ENCODE measurements at places on chromosomes 3 and 15.
A peak's percentile ranks its signal among the peaks of the same experiment; 100 is the strongest.

DNA sequence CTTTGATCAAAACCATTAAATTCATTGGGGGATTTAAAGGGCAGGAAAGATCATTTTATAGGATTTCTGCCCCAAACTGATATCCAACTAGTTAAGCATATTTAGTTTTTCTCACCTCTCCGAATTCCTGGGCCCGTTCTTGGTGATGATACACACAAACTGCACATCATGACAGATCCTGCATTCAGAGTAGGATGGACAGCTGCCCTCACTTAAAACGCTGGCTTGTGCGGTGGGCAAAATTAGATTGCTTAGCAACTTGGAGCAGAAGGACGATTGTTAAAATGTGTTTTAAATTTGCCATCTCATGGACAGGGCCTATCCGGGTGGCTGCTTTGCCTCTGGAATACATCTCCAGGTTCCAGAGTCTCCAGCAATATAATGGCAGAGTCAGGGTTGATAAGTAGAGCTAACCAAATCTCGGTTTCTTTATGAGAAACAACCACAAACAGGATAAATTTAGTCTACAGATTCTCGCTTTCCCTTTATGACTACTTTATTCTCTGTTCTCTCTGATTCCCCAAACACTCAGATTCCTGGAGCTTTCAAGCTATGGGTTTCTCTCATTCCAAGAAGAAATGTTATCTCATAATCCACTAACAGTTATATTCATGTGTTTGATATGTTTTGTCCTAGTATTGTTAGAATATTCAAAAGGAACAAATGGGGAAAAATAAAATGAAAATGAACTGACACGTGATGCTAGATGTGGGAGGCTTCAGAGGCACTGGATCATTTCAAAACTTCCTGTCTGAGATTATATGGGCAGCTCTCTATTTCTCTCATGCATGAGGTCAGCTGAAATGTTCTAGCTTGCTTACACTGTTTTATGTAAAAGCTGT lies 1014.1 kb upstream of the SEMA6D start:
- DNase-seq = no peak

DNA sequence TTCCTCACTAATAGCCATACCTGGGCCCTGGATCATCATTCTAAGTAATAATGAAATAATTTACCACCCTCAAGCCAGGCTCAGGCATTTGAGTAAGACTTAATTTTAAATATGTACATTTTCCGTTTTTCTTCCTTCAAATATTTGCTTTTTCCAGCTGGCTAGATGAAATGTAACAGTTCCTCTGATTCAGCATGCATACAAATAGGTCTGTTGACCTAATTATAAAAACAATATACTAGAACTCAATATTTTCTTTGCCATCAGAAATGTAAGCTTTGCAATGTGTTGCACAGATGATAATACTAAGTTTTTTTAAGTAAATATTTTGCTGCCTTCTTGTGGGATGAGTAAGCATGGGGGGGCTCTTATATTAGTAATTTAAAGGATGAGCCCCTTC lies 91.6 kb downstream of the FEZF2 start:
- no peak for DNase-seq

- DNase-seq = no peak
These were observed 79.8 kb downstream of the NECTIN3 start for GRCh38 chr3:111151438-111151837.

DNA sequence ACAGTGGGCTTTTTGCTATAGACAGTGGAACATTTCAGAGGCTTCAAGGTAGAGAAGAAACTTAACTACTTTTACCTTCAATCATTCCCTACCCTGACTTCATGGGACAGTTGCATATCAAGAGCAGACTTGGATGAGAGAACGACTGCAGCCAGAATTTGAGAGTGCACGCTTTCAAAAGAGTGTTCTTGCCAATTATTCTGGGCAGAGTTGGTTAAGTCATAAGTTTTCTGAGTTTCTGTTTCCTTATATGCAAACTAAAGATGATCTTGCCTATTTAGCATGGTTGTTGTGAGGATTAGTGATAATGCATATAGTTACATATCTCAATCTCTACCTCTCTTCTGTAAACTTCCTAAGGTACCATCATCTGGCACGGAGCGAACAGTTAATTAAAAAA lies 7.6 kb downstream of the SLC9A9 start:
- no peak for DNase-seq

GRCh38 chr3:124558991-124559845 lies 171.0 kb upstream of the UMPS start:
- DNase-seq = no peak

DNA sequence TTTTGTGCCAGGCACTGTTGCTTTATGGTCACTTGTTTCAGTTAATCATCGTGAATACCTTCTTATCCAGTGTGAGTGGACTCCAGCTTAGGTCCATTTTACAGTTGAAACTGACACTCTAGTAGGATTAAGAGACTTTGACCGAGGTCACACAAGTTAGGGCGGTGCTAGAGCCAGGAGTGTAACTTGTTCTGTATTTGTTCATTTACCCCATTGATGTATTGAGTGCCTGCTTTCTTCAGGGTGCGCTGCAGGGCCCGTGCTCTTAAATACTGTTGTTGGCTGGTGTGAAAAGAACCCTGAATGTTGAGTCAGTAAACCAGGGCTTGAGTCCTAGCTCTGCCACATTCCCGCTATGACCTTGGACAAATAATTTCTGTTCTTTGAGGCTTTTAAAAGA lies 15.4 kb downstream of the PDHB start:
- no peak for DNase-seq

DNA sequence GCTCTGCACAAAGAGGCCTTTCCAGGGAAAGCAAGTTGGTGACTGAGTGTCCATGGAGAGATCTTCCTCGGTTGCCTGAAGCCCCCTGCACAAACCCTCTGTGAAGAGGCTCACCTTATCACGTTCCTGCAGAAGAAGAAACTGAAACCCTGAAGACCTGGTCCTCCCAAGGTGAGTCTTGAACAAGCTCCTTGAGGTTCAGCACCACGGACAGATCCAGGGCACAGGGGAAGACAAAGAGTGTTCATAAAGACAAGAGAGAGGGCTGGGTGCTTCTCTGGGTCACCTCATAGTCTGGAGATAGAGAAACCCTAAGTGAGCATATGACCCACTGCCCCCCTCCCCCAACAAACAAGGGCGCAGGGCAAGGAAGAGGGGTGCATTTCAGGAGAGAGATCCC lies 21.7 kb upstream of the TBC1D21 start:
- no peak for DNase-seq

GRCh38 chr15:90035840-90036230 lies 34.7 kb downstream of the ZNF710 start:
- DNase-seq = no peak

DNA sequence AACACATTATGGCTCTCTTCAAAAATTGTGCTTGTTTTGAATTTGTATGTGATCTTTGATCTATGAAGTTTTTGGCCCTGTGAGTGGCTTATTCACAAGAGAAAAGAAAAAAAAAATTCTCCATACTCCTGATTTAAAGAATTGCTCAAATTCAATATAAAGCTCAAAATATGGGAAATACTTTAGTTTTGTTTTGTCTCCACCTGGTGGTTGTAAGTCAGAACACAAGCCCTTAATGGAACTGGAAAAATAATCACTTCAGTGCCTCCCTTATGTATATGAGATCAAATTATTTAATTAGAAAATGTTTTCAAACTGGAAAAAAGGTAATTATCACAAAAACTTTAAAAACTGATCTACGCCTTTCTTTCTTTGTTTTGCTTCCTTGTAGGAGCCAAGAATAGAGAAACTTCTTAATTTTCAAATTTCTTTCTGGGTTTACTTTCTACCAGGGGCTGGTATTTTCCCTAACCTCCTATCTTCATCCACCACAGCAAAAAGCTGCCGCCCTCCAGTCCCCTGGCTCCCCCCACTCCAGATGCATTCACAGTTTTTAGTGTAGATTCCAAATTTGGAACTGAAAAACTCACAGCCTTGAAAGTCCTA lies 50.6 kb downstream of the SERP1 start:
- no peak for DNase-seq

- DNase-seq = no peak
These were observed 202.7 kb downstream of the TNIK start for GRCh38 chr3:171257251-171258203.

GRCh38 chr15:71198846-71199245 lies 83.6 kb downstream of the THSD4 start:
- DNase-seq = no peak

DNA sequence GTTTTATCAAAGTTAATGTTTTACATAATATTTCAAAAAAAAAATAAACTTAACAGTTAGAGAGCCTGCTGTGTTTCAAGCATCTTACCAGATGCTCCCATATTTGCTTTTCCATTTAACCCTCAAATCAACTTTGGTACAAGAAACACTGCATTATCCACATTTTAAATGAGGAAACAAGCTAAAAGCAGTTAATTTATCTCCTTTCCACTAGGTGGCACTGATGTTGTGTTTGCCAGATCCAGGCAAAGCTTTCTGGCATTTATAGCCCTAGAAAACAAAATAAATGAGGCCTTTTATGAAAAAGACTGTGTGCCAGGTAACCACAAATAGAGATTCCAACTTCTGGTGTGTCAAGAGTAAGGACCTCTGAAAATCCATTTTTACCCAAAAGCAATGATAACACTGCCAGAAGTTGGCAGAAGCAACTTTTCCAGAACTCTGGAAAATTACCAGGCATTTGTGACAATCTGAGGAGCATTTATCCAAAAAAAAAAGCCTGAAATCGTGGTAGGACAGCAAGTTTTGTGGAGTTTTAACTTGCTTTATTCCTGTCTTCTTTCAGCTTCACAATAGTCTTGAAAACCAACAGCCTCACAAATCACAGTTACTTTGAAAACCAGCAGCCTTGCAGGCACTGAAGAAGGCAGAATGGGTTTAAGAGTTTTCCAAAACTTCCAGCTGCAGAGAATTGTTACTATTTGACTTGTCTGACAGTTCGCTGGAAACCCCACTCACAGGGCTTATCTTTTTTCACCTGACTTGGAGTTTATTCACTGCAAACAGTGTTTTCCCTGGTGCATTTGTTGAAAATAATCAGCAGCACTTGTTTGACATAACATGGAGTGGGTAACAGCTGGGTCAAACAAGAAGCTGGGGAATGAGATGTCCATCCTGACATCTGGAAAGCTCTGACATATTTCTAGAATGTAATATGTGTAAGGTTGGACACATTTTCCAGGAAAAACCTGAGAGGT lies 9.2 kb downstream of the FAM162A start:
- no peak for DNase-seq

GRCh38 chr3:112470788-112471187 lies 28.5 kb downstream of the BTLA start:
- DNase-seq = no peak

DNA sequence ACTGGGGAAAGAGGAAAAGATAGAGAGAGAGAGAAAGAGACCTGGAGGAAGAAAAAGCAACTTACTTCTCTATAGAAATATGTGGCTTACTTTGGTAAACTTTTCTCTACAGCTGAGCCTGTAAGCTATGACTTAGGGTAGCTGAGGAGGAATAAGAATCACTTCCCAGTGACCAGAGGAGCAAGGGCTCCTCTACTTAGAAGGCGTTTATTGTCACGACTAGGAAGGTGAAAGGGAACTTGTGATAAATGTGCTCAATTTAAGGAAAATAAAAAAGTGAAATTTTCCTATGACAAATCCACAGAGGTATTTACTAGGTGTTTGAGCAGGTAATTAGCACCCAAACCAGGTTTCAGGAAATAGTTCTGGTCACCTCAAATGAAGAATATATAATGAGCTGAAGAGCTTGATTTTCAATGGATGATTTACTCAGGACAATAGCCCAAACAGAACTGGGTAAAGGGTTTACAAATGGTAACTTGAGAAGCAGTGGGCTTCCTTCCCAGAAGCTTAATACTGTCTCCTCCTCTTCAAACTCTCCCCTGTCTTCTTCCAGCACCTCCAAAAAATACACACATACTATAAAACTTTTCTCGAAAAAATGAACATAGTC lies 46.1 kb downstream of the SOX2 start:
- no peak for DNase-seq

DNA sequence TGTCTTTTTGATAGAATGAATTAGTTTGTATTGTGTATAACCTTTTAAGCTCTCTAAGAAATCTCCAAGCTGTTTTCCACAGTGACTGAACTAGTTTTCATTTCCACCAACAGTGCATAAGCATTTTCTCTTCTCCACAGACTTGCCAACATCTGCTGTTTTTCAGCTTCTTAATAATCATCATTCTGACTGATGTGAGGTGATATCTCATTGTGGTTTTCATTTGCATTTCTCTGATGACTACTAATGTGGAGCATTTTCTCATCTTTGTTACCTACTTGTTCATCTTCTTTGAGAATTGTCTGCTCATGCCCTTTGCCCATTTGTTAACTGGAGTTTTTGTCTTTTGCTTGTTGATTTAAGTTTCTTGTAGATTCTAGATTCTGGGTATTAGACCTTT lies 777.5 kb downstream of the OTOL1 start:
- DNase-seq = no peak

- DNase-seq = no peak
These were observed 79.5 kb downstream of the DPH6 start for GRCh38 chr15:35466476-35466875.

- DNase-seq = peak; percentile 2
These were observed 907 bp downstream of the PLXNA1 start for GRCh38 chr3:126983653-126984390.

- DNase-seq = no peak
These were observed 297.2 kb downstream of the FHIT start for GRCh38 chr3:60954048-60954447.

- DNase-seq = no peak
These were observed 33.9 kb downstream of the RNU5B-1 start for GRCh38 chr15:65338366-65338765.

- DNase-seq = no peak
These were observed 65.8 kb downstream of the PDE8A start for GRCh38 chr15:85047271-85047948.

- no peak for DNase-seq
These were observed 30.6 kb downstream of the MB21D2 start for GRCh38 chr3:192887047-192887446.

DNA sequence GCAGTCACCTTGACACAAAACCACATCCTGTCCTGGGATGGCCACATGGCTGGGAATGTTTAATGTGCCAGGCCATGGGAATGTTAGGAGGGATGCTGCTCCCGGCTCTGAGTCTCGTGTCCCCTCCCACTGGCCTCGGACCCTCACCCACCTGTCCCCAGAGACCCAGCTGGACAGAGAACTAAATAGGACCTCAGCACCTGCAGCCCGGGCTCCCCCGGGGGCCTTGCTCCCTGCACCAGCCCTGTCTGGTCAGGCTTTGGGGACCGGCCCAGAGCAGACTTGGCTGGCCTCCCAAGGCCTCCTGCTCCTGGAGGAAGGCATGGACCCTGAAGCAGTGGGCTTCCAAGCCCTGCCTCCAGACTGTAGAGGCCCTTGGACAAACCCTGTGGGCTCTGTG lies 100.0 kb upstream of the IQSEC1 start:
- no peak for DNase-seq

GRCh38 chr15:101481917-101482525 lies 7.5 kb downstream of the PCSK6 start:
- no peak for DNase-seq

- no peak for DNase-seq
These were observed 30.3 kb downstream of the HCLS1 start for GRCh38 chr3:121630355-121630754.

DNA sequence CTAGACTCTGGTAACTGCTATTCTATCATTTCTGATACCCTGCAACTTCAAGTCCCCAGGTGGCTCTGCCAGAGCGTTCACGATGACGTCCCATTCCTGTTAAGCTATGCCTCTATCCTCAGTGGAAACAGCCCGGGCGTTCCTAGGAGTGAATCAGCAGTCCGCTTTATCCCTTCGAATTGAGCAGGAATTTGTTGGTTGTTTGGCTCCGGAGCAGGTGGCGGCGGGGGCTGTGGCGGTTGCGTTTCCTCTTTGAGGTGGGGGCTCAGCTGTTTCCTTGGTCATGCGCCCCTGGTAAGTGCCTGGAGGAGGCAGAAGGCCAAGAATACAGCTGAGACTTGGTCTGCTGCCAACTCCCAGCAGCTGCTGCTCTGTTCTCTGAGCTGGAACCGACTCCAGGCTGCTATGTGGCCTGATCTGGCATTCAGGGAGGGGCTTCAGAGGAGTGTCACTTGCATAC lies 25.2 kb downstream of the ARPP21 start:
- DNase-seq = no peak

Data from stimulated activated CD4-positive, alpha-beta T cell treated with anti-CD3 and anti-CD28 coated beads, Interleukin-1b, Interleukin-23, amount 100 ng/mL, for 1 hour (primary cell).